ENCODE measurements at places on chromosomes 13 and 19.

- no peak for DNase-seq
Observed at GRCh38 chr19:52196256-52196967, 6.6 kb downstream of the PPP2R1A start.

DNA sequence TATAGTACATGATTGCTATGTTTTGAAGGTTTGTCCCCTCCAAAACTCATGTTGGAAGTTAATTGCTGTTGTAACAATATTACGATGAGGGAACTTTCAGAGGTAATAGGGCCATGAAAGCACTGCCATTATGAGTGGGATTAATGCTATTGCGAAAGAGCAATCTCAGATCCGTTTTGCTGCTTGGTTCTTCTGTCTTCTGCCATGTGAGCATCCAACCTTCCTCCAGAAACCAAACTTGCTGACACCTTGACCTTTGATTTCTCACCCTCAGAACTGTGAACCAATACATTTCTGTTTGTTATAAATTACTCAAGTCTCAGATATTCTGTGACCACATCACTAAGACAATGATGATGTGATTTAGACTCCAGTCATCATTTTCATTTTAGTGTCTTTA, 2590.9 kb downstream of the PCDH9 start:
- no peak for DNase-seq

DNA sequence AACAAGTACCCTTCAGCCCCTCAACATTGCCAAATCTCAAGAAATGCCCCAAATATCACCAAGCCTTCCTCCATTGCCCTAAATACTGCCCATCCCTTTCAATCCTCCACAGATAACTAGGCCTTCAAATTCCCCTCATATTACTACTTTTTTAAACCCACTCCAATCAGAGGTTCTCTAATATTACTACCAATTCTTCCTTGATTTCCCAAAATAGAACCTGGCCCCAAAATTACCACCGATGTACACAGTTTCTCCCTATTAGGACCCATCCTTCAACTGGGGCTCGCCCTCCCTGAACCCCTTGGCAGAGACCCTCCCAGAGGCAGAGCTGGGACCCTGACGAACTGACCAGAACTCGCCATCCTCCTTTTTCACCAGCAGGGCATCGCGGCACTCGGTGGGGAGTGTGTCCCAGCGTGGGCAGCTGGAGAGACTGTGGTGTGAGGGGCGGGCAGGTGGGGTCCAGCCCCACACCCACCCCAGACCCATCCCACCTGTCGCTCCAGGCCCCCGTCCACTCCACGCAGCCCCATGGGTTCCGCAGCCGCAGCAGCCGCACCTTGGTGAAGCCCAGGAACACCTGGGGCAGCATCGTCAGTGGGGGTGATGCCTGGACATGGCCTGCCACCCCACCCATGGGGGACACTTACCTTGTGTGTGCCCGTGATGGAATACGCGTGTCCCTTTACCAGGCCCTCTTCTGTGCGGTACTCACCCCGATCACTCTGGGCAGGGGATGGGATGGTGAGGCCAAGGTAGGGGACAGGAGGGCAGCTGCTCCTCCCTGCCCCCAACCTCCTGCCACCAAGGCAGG, 6.1 kb downstream of the CAPN12 start:
- DNase-seq: no peak

DNA sequence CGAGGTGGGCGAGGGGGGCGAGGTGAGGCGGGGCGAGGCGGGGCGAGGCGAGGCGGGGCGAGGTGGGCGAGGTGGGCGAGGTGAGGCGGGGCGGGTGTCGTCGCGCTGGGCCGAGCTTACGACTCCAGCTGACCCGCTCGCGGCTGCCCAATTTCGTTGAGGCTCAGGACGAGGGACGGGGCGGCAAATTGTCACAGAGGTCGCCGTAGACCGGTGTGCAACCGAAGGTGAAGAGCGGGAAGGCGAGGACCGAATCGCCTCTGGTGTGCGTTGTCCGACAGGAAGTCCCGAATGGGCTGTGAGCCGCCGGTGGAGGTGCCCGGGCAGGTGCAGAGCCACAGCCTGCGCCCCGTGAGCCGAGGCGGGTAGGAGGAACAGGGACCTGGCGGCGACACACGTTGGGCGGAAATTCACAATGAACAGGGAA, at the start of gene LACC1:
LACC1 (plus strand) TSS at position 150 of the 427 bp plus-strand sequence. CDS start 1,082 bp downstream, outside the sequence.
- DNase-seq: no peak

DNA sequence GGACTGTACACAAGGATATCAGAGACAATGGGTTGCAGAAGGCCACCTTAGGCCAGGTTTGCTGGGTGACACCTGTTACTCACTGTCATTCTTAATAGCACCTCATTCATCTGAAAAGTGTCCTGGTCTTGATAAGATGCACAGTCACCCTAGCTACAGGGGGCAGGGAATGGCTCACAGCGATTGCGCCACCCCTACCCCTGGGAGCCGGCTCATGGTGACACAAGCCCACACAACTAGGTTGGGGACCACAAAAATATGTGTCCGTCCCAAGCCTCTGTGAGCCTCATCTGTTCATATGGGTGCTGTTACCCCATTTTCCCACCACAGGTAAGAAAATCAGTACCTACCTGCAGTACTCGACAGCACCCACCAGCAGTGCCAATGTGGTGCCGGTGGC, 23.4 kb downstream of the MED26 start:
- DNase-seq: no peak

DNA sequence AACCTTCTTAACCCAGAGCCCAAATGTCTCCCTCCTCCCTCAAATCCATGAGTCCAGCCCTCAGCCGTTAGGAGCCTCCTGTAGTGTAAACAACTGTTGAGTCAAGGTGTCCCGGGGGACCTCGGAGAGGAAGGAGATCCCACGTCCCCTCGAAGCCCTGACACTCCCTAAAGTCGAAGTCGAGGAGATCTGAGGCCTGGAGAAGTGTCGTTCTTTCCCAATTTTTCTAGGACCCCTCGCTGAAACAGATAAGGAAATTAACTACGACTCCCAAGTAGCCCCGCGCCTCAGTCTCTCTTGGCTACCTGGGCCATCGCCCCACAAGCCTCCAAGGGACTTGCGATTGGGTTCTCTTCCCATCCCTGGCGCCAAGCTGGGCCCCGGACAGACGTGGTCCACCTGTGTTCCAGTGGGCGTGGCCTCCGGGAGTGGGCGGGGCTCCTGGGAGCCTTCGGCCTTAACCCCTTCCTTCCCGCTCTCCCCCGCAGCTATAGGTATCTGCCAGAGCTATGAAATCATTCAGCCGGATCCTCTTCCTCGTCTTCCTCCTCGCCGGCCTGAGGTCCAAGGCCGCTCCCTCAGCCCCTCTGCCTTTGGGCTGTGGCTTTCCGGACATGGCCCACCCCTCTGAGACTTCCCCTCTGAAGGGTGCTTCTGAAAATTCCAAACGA, 869 bp downstream of the GFY start:
- DNase-seq: no peak

DNA sequence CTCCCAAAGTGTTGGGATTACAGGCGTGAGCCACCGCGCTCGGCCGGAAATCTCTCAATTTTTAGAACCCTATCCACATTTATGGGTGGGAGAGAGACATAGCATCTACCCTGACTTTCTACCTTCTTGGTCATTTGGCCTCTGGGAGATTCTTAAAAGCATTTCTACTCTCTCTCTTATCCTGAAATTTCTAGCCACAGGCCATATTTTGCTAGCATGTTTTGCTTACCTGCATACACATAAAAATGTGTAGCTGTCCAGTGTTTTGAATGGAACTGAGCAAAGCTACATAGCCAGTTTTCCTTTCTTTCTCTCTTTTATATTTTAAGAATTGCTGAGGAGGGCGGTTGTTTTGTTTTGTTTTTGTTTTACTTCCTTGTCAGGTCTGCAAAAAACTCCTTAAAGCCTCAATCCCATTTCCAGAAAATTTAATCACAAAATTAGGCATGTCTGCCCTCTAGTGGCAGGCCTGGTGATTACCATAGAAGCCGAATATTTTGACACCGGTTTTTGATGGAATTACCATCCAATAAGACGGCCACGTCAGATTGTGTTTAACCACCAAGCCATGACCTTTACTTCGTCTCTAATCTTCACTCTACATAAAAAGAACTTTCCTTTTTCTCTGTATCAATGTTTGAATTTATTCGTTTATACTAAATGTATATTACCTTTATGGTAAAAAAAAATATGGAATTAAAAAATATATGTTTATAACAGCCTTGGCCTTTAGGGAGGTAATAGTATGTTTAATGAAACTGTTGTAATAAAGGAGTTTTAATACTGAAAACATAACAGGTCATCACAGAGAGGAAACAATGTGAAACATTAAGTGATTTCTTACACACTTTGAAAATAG, 34.4 kb upstream of the OXGR1 start:
- no peak for DNase-seq

DNA sequence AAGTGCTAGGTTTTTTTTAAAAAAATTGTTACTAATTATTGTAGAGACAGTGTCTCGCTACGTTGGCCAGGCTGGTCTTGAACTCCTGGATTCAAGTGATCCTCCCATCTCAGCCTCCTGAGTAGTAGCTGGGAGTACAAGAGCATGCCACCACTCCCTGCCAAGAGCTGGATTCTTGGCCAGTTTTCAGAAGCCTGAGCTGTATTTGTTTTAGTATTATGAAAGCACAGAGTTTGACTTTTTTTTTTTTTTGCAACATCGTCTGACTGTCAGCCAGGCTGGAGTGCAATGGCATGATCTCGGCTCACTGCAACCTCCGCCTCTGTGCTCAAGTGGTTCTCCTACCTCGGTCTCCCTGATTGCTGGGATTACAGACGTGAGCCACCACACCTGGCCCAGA, 7.0 kb downstream of the ARMC6 start:
- no peak for DNase-seq

GRCh38 chr13:20415694-20416107, 110.0 kb downstream of the CRYL1 start:
- DNase-seq: no peak

- no peak for DNase-seq
Observed at GRCh38 chr19:44517146-44517545, 12.3 kb downstream of the CEACAM20 start.

DNA sequence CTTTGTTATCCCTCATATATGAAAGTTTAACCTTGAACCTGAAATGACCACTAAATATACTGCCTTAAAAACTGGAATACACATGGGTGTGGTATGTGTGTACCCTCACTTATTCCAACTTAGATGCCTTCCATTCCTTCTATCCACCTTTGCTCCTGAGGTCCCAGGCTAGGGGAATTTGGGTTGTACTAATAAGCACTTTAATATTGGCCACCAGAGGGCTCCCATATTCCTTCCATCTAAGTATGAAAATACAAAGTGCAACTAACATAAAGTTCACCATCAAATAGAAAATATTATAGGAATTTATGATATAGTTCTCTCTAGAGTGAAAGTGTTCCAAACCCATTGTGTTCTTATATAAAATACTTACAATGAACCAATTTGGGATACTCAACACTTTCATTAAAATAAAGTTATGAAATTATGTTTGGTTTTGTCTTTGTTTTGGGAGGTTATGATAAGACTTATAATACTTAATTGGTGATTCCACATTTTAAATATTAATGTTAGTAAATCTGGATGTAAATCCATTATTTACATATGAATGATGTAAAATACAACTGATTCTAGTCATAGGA, 62.3 kb downstream of the ITGBL1 start:
- peak; percentile 13 for DNase-seq

GRCh38 chr19:17294051-17294891, 9.0 kb downstream of the ABHD8 start:
- no peak for DNase-seq

- DNase-seq: no peak
Observed at GRCh38 chr19:39434123-39435076, 1.3 kb downstream of the RPS16 start.

DNA sequence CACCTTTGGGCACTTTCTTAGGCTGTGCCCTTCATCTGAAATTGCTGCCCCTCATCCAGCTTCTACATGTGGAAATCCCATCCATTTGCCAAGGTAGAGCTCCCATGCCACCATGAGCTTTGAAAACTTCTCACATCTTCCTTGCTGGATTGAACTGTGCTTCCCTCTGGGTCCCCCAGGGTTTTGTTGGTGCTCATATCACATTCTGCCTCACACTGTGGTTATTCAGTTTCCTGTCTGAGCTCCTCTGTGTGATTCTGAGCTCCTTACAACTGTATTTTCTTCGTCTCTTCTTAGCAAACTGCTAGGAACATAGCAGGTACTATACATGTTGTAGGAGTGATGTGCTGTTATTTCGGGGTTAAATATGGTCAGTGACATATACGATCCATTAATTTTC, 74.9 kb upstream of the KL start:
- DNase-seq: no peak

GRCh38 chr13:26867451-26868091, 107.0 kb upstream of the GPR12 start:
- DNase-seq: no peak

Measured in NCI-H2081 treated with DMSO at 0.1 percent for 48 hours (cell line).